Effector CD4-positive, alpha-beta T cell (primary cell): ENCODE measurements at places on chromosomes 2 and 18.

DNA sequence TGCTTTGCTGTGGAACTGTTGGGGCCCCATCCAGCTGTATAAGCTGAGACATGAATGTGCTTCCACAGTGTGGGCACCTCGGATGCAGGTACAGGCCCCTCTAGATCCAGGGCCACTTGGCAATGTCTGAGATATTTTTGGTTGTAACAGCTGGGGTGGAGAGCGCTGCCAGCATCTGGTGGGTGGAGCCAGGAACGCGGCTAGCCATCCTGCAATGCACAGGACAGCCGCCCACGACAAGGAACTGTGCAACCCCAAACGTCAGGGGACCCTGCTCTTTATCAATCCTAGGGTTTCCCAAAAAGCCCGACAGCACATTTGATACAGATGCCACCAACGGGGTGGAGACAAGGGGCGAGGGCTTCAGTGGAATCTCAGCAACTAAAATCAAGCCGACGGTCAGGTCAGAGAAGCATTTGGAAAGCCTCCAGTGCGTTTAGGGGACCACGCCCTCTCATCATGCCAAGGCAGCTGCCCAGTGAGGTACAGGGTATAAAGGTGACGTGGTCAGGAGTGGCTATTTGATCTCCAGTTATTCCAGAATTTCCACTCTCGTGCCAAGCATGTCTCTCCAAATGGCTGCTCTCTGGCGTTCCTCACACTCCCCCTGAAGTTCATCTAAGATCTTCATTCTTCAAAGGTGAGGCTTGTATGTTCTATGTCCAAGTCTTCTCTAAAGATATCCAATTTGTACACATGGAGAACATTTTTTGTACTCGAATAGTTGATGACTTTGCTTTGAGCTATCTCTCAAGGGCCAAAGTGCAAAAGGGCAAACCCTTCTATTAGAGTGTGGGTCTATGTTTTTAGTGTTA lies 55.7 kb downstream of the LRRFIP1 start:
- DNase-seq = no peak

DNA sequence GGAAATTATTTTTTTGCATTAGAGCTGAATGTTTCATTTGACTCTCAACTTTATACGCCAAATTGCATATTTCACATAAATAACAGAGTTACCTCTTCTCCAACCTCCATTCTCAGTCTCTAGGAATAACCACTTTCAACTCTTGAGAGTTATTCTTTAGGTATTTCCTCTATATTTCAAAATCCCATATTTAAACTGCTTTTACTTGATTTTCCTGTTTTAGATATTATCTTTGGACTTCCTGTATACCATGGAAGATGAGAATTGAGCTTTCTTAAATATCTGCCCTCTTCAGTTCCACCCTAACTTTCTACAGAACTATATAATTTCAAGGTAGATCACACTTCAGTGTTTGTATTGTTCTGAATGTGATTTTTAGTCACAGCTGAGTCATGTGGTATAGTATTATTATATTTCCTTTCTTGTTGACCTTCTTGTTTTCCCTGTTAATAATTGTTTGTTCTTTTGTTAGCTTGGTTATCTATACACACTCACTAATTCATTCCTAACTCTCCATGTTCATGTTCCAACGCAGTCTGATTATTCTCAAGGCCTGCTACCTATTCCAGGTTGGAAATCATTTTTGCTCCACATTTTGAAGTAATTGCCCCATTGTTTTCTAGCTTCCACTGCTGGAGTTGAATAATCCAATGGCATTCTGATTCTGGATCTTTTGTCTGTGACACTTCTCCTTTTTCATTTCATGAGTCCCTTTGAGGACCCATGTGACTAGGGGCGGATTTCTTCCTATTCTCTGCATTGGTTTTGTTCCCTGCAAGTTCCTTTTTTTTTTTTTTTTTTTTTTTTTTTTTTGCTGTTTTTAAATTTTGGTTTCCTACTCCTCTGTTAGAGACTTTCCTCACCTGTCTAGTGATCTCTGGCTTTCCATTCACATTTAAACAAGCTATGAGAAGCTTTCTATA lies 156.8 kb upstream of the RBMS1 start:
- no peak for DNase-seq

DNA sequence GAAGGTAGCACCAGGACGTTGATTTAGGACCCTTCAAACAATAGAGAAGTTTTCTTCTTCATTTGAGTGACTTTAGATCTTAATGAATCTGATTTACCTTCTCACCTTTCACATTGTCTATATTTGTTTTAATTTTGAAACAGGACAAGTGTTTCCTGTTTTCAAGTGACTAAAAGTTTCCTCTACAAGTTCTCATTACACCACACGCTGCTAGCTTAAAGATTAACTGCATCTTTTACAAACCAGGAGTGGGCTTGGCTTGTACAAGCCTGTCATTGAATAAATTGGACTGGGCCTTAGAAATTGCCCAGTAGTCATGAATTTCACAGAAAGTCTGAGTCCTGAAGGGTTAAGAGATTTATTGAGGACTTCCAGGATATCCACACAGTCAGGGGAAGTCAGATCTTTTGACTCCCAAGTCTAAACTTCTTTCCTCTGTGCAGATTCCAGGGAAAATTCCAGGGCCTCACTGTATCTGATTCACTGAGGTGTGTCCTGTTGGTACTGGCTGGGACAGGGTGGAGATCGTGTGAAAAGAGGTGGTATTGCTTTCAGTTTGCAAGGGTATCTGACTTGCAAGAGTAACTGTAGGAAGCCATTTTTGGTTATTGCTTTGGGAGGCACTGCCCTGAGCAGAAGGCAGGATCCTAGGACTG lies 3.4 kb downstream of the SGPP2 start:
- no peak for DNase-seq

DNA sequence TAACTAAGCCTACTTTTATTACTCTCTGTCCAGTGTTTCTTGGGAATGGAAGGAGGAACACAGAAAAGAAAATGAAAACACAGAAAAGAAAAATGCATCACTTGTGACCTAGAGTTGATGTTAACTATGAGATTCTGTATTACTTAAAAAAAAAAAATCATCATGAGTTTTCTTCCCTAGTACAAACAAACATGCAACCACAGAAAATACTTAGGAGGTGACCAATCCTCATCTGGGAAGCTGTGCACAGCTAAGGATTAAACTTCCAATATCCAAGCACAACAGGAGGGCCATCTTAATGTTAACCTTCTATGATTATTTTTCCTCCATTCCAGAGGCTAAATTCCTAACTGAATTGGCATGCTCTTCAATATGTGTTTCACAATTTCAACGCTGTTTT lies 1140.4 kb downstream of the LRP1B start:
- DNase-seq = no peak

GRCh38 chr2:15122915-15123314 lies 438.2 kb downstream of the NBAS start:
- DNase-seq = no peak

GRCh38 chr2:172571245-172571644 lies 15.4 kb downstream of the PDK1 start:
- no peak for DNase-seq

DNA sequence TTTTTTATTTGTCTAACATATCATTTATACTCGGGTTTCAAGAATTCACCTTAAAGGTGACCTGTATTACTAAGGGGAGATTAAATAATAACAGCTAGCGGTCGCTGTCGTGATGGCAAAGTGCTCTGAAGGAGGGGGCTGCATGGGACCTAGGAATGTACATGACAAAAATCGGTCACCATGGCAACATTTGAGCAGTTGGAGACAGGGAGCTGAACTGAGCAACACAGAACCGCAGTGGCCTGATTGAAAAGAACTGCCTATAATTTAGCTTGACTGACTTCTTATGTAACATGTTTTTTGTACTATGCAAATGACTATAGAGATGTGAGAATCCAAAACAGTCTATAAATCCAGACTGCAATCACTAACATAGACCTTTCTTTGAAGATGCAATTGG lies 34.3 kb upstream of the EPHA4 start:
- DNase-seq = no peak

DNA sequence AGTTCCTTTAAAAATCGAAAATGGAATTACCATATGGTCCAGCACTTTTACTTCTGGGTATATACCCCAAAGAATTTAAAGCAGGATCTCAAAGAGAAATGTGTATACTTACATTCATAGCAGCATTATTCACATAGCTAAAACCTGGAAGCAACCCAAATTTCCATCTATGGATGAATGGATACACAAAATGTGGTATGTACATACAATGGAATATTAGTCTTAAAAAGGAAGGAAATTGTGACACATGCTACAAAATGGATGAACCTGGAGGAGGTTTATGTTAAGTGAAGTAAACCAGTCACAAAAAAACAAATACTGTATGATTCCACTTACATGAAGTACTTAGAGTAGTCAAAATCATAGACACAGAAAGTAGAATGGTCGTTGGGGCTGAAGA lies 147.9 kb upstream of the LTBP1 start:
- DNase-seq = no peak

GRCh38 chr2:177873915-177874314 lies 198.7 kb downstream of the PDE11A start:
- no peak for DNase-seq

- DNase-seq = no peak
Measured at GRCh38 chr2:285531-285930, 2.4 kb downstream of the ALKAL2 start.

- DNase-seq = no peak
Measured at GRCh38 chr2:21067125-21067524, 23.3 kb upstream of the APOB start.

DNA sequence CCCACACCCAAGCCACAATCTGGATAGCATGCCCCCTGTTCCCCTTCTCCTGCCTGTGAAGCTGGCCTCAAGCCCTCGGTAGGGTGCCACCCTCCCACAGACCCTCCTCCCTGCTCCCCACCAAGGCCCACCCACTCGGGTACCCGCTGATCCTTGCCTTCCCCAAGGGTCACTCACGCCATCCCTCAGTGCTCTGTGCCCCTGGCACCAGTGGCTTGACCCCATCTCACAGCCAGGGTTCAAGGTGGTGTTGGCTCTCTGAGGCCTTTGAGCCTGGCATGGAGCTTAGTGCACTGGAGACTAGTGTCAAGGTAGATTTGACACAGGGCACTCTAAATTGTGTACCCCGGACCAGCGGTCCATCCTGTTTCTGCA lies 11.9 kb downstream of the ADRA2B start:
- DNase-seq = peak; percentile 1

DNA sequence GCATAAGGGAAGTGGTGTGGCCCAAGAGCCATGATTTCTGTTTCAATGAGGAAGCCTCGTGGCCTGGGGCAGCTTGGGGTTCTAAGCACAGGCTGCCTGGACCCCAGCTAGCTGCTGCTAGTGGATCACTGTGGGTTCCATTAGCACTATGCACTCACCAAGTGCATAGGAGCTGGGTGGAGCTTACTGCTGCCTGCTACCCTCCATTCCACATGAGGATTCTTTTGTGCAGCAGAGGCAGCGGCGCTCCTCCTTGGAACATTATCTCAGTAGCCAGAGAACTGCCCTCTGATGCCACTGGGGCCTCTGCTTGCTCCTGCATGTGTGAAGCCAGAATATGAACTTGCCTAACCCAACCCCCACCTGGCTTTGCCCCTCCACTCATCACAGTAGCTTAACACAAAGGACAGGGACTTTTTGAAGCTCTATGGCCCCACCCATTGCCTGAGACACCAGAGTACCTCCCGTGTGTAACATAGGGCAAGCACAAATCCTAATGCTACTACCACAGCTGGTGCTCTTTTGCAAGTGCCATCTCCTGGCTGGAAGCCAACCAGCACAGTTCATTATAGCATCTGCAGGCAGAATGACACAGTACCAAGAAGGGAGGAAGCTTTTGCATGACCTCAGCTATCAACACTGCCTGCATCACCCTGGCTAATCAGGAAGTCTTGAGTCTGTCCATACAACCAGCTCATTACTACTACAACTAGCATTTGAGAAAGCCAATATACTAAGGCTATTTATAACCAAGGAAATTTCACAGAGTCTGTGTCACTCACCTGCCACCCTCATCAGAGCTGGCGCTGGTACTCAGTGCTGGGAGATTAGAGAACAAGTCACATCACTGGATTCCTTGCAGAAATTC lies 297.0 kb upstream of the GULP1 start:
- DNase-seq = no peak
